ENCODE measurements at places on chromosomes 4 and X. TPM values are rescaled to one million over a fixed set of nuclear protein-coding genes. Genes with fewer than 3 reads are reported as not detected.
A peak's percentile ranks its signal among the peaks of the same experiment; 100 is the strongest.

DNA sequence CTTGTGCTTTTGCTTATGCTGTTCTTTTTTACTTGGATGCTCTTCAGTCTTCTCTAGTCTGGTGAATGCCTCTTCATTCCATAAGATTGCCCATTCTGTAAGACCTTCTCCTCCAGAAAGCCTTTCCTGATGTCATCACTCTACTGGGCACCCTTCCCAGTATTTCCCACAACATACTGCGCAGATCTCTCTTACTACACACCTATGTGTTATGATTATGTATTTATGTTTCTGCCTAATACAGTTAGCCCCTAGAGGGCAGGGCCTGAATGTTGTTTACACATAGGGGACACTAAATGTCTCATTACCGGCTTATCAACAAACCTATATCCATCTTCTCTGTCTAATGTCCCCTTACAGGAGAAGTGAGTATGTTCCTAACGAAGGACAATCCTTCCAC lies 21.1 kb downstream of the AIFM1 start:
- no peak for DNase-seq

GRCh38 chr4:153179100-153179499 lies 25.1 kb upstream of the TRIM2 start:
- no peak for DNase-seq

DNA sequence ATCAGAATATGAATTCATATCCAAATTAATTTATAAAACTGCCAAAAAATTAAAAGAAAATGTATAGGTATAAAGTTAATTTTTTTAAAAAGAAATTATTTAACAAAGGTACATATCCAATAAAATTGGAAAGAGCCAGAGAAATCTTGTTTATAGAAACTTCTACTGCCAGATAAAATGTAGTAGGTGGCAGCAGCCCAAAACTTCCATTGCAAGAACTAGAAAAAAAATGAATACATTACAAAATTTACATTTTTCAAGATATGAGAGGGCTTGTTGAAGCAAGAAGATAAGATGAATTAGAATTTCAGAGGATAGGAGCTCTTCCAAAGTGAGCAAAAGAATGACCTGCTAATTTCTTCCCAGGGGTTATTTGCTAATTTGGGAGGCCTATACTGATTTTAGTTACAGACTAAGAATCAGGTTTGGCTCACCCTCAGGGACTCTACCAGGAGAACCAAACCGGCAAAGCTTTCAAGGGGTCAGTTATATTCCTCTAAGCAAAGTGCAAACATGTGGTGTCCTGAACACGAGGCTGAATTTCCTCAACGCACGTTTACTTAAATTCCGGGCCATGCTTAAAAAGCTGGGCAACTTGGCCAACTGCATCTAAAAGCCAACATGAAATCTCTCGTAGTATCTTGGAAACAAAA lies 17.5 kb downstream of the ANKRD50 start:
- DNase-seq: no peak

GRCh38 chr4:121182296-121182695 lies 18.2 kb upstream of the TNIP3 start:
- no peak for DNase-seq

GRCh38 chr4:168908851-168909273 lies 101.2 kb downstream of the CBR4 start:
- peak; percentile 78 for DNase-seq

- DNase-seq: no peak
Observed at GRCh38 chrX:21638311-21638710, 19.8 kb downstream of the KLHL34 start.

DNA sequence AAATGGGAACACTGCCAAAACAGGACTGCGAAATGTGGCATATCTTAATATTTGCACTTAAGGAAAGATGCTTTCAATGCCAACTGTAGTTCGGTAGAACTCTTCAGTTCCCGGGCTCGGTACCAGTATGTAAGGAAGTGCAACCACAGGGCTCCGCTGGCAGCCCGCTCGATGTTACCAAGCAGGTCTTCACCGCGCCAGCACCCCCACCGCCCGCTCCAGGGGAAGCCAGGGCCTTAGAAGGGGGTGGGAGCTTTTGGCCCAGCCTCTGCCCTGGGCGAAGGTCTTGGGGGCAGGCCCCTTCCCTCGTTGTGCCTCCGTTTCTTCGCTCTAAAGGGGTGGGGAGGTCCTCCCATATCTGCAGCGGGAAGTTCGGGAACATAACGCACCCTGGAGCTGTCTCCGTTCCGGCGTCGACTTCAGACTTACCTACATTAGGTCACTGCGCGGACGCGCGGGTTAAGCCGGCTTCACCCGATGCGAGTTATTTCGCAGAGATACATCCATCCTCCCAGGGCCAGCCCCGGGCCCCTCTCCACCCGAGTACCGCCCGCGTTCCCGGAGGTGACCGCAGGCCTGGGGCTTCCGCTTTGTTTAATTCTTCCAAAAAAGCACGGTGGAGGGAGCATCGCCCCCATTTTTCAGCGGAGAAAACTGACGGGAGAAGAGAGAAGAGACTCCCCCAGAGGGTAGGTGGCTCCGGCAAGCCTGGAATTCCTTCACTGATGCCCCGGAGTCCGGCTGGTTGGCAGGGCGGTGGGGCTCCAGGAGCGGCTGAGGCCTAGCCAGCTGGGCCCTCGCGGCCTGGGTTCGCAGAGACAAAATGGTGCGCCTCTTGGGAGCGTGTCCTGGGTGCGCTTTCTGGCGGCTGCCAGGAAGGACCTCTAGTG lies 1.0 kb upstream of the HMX1 start:
- DNase-seq: no peak

GRCh38 chr4:178339769-178340168 lies 897.5 kb upstream of the AGA start:
- no peak for DNase-seq

DNA sequence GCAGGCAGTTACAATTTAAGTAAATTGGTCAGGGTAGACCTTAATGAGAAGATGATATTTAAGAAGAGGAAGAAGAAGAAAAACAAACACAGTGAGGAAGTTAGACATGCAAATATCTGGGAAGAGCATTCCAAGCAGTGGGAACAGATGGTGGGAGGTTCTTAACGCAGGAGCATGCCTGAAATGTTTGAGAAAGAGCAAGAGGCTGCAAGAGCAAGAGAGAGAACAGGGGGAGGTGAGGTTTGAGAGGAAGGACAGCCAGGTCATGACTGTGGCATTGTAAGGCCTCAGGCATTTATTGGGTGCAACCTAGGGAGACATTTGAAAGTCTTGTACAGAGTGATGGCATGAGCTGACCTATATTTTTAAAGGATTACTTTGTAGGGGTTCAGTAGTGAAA lies 136.0 kb downstream of the UGT8 start:
- no peak for DNase-seq

- no peak for DNase-seq
Observed at GRCh38 chrX:71989768-71990426, 79.3 kb downstream of the NHSL2 start.

DNA sequence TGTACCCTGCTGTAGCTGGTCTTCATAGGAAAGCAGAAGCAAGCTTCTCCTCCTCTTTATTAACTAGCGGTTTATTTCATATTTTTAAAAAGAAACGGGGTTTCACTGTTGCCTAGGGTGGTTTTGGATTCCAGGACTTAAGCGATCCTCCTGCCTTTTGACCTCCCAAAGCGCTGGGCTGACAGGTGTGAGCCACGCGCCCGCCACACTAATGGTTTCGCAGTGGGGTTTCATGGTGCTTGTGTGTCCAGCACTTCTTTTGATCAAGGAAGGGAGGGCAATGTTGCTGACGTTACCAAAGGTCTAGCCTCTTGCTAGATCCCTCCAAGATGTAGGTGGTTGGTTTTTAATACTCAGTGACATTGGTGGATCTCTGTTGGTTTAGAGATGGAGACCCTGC lies 1.4 kb downstream of the MAEA start:
- DNase-seq: no peak

DNA sequence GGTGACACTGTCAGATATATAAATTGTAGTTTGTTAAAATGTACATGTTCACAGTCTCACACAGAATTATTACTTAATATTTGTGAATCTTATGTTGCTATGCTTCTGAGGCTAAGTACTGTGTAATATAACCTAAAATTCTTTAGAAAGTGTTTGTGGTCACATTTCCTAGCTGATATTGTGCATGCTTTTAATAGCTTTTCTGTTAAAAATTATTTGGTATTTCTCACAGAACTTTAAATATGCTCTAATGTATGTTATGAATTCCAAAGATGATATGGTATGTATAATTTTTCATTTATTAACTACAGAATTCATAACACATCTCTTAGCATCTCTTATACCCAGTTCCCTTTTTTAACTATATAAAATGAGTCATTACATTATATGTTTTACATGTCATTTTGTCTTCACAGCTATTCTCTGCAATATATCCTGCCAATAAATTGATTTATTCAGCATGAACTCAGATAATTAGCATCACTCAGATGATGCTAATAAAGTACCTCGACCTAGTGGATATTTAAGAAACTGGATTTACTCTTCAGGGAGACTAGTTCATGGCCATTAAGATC lies 9.3 kb downstream of the PTPN13 start:
- DNase-seq: no peak

DNA sequence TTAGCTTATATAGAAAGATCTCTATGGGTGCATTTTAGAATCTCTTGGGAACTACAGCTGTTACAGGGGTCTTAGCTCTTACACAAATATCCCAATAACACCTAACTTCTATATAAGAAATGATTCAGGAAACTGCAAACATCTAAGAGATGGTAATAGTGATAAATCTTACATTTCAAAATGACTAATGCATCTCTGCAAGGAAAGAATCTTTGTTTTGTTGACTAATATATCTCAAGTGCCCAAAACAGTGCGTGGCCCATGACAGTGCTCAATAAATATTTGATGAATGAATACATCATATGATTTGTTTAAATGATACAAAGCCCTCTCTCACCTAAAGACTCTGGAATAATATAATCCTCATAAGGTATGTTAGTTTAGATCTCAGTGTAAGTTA lies 47.5 kb downstream of the CENPE start:
- no peak for DNase-seq

- peak; percentile 6 for DNase-seq
Observed at GRCh38 chrX:35919536-35920309, at the start of gene CFAP47. Gene CFAP47 (plus strand): TSS chrX:35919734. CDS start chrX:35919800, 66 bp downstream.

DNA sequence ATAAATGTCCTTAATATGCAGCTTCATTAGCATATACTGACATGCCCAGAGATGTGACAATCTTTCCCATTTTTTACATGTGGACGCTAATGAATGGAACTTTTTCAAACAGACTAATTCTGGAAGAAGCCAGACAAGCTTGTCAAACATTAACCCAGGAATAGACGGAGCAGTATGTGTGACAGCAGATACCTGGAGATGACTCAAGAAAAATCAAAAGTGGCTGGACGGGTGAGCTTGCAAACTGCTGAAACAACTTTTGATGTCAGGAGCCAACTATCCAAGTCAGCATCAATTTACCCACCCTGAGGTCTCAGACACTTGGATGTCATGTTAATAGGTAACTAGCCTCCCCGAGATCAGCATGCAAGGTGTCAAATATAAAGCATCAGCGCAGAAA lies 183.0 kb downstream of the PACRGL start:
- DNase-seq: no peak

DNA sequence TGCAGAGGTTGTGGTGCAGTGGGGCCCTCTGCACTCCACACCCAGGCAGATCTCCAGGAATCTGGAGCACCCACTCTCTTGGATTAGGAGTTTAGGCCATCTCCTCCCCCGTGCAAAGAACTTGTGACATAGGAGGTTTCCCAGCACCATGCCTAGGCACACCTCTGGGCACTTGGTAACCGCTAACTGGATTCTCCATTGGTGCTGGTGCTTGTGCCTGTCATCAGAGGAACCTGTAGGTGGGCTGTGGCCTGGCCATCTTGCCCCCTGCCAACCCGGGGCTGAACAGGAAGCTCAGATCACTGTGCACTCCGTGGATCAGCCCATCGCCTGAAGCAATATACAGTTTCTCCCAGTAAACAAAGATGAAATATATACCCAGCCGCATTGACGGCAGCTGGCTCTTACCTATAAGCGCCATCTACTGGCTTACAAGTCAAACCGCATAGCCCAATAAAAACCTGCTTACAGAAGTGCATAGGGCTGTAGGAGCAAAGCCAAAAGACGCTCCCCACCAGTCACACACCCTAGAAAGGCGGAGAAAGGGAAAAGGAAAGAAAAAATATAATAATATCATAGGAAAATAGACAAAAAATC lies 19.1 kb upstream of the TEX13B start:
- DNase-seq: no peak

GRCh38 chrX:42248226-42248625 lies 324.9 kb upstream of the CASK start:
- DNase-seq: no peak

DNA sequence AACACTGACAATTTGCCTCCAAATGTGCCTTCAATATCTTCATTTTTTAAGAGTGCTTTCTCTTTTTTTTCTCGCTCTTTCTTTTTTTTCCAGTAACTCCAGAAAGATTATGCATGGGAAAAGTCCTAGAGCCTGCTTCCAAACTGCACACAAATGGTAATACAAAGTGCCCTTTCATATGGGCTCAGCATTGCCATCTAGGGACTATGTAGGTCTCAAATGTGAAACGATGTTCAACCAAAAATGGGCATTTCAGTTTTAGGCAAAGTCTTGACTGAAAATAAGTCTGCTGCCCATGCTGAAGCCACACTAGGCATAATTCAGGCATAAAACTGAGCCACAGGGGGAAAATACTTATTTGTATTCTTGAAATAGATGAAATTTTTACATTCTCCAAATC lies 65.6 kb downstream of the SYNPO2 start:
- DNase-seq: no peak

GRCh38 chr4:184750926-184751584 lies 17.2 kb upstream of the CENPU start:
- no peak for DNase-seq

- DNase-seq: no peak
Observed at GRCh38 chr4:81030061-81030980, at the start of gene BMP3. Gene BMP3 (plus strand): TSS chr4:81030708. CDS start chr4:81031285, 577 bp downstream.

DNA sequence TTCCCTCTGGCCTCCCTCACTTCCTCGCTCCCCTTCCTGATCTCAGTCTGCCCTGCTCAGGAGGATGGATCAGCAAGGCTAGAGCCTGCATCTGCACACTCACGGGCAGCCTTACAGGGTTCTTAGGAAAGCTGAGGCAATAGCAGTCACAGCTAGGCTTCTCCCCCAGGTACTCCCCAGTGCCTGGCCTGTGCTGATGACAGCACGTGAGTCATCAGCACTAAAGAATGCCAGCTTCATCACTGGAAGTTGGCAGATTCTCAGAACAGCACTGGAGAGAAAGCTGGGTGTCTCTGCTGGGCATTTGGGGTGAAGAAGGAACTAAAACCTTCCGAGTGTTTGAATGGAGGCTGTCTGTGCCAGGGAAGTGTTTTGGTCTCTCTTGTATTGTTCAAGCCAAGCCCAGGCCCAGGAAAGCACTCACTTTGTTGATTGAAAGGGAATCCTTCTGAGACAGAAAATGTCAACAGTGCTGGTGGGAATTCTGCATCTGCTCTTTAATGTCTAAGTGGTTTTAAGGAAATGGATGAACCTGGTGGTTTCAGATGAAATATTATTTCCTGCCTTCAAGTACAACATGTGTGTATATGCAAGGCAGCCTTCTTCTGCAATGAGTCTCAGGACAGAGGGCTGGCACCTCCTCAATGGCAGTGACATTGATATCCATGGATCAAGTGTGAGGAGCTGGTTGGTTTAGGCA lies 73.0 kb upstream of the SCOC start:
- DNase-seq: no peak

Gene TRPC5OS
- 0.29 TPM for polyA plus RNA-seq

Gene SPANXC
- polyA plus RNA-seq: not detected

Gene NDNF
- 6.7 TPM for polyA plus RNA-seq

Gene SGCB
- 175 TPM for polyA plus RNA-seq

Gene EPHA5
- polyA plus RNA-seq: 0.43 TPM

Gene SMR3B
- polyA plus RNA-seq: not detected

Gene HELT
- polyA plus RNA-seq: not detected

Gene GLRA2
- 0.11 TPM for polyA plus RNA-seq

Gene SERPINA7
- polyA plus RNA-seq: not detected

Gene NUDT11
- polyA plus RNA-seq: 3.8 TPM

Gene VCX2
- polyA plus RNA-seq: not detected

All from forelimb muscle (tissue), 1 donor.